Stimulated activated CD4-positive, alpha-beta T cell treated with anti-CD3 and anti-CD28 coated beads, Interleukin-15, amount 100 ng/mL, for 24 hours (primary cell): ENCODE measurements at places on chromosomes 1 and 21.

DNA sequence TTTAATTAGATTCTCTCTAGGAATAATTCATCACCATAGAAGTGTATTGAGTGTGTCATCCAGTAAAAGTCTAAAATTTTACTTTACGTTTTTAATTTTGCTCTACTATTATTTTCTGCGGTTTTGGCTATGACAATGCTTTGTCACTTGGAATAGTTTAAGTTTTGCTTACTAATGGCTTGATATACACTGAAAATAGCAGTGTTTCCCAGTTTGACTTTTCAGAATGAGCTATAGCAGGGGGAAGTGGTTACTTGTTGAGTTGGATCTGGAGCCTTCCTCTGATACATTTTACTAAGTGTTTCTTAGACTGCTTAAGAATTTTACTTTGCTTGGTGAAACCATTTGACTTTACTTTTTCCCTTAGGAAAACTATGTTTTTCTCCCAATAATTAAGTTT is 5.0 kb downstream of the DNAJC16 start:
- DNase-seq = no peak

DNA sequence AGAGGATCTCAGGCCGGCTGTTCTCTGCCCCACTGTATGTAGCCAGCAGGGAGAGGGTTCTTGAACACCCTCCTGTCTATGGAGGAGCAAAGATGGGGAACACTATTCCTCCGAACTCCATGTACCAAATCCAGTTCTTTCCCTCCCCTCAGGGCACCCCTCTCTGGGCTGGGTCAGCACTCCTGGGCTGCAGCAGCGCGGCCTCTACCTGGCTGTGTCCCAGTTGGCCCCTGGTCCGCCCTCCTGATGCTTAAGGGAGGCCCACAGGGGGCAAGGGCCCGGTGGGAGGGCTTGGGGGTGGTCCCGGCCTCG is 471 bp upstream of the ADPRS start:
- DNase-seq = no peak

GRCh38 chr1:54271341-54271740 is 71.4 kb downstream of the MRPL37 start:
- no peak for DNase-seq

GRCh38 chr1:231973830-231974229 is 347.2 kb downstream of the DISC1 start:
- DNase-seq = no peak

DNA sequence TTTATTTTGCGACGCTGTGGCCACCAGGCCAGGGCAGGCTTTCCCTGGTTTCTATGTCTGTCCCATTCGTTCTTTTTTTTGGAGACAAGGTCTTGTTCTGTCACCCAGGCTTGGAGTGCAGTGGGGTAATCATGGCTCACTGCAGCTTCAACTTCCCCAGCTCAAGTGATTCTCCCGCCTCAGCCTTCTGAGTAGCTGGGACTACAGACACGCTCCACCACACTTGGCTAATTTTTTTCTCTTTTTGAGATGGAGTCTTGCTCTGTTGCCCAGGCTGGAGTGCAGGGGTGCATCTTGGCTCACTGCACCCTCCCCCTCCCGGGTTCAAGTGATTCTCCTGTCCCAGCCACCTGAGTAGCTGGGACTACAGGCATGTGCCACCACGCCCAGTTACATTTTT is 43.4 kb upstream of the WNT4 start:
- DNase-seq = no peak

DNA sequence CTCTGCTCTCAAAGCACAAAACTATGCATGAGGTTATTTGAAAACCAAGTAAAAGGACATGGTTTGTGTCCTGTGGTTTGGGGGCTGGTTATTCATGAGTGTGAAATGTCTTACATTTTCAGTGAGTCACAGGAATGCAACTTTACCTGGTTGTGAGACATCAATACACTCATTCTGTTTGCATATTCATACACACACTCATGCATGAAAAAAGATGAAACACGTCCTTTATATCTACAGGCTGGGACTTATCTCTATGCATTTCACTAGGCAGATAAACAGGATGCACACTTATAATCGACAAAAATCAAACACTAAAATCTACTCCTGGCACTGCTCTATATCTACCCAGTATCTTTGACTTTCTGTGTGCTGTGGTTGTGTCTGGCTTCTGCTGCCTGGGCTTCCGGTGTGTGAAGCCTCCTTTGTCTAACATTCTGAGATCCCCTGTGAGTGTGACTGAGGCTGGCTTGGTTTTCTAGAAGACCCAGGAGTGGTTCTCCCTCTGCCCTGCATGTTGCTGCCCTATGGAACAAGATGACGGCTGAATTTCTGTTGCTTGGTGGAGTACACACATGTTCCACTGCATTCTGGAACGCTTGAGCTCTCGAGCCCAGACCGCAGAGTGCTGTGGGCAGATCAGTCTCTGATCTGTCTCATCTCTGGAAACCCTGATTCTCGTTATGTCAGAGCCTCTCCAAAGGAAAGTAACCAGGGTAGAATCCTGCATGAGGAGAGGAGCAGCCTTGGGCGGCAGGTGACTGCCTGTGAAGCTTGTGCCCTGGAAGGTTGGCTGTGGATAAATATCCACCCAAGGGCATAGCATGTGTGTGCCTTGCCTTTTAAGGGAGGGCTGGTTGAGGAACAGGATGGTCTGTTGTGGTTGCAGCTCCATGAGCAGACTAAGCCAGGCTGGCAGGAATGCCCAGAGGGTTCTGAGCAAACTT is 19.7 kb upstream of the FASLG start:
- peak; percentile 88 for DNase-seq

DNA sequence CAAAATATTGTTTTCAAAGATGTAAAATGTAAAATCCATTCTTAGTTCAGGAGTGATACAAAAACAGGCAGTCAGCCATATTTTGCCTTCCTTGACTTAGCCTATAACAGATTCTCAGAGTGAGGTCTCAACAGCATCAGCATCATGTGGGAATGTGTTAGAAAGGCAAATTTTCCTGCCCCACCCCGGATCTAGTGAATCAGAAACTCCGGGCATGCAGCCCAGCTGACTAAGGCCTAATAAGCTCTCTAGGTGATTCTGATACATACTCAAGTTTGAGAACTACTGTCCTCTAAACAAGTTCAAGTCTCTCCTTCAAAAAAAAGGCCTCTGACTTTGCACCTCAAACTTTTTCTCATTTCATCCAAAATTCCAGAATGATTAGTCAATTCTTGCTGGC is 46.9 kb upstream of the PRRC2C start:
- DNase-seq = no peak

DNA sequence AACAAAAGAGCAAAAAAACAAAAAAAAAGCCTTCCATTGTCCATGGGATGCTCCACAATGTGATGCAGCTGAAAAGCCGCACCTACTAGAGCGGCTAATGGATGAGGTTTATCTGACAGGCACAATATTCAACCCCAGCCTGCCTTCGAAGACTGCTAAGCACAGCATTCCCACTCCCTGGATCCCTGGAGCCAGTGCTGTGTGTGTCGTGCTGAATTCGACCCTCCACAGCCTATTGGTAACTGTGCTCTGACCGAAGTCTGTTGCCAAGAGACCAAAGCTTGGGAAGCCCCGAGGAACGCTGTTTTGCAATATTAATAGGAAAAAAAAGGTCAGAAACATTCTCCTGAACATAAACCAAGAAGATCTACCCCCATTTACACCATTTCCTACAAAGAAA is 57.2 kb upstream of the PUM1 start:
- no peak for DNase-seq

- no peak for DNase-seq
Observed at GRCh38 chr1:151175041-151175741, 590 bp downstream of the TMOD4 start.

DNA sequence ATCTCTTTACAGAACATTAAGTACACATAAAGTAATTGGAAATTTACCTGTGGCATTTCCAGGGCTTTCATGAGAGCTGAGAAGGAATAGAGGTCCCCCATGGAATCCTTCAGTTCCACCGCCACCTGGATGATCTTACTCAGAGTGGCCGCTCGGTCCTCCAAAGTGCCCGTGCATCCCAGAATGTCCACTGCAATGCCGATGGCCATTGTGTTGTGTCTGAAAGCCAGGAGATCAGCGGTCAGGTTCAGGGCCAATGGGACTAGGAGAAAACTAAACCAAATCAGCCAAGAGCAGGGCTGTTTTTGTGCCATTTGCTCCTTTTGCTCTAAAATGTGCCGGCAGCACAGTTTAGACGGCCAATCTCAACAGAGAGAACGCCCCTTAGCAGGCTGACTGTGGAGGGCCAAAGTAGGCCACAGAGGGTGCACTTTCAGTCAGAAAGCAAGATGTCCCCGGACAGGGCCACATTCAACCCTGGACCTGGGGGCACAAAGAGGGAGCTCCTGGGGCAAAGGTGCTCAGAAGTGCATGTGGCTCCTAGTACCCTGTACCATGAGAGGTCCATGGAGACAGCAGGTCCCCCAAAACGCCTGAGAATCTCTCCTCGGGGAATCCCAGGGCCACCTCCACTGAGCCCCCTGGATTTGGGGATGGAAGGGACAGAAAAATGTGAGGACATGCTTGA is 109.9 kb downstream of the BCAR3 start:
- DNase-seq = no peak

DNA sequence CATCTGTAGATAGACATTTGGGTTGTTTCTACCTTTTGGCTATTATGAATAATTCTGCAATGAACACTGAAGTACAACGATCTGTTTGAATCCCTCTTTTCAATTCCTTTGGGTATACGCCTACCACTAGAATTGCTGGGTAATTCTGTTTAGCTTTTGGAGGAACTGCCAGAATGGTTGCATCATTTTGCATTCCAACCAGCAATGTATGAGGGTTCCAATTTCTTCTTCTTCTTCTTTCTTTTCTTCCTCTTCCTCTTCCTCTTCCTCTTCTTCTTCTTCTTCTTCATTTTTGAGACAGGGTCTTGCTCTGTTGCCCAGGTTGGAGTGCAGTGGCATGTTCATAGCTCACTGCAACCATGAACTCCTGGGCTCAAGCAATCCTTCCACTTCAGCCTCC is 13.8 kb upstream of the THEM5 start:
- DNase-seq = no peak

GRCh38 chr1:116910379-116911187 is 867 bp downstream of the PTGFRN start:
- DNase-seq = peak; percentile 63

DNA sequence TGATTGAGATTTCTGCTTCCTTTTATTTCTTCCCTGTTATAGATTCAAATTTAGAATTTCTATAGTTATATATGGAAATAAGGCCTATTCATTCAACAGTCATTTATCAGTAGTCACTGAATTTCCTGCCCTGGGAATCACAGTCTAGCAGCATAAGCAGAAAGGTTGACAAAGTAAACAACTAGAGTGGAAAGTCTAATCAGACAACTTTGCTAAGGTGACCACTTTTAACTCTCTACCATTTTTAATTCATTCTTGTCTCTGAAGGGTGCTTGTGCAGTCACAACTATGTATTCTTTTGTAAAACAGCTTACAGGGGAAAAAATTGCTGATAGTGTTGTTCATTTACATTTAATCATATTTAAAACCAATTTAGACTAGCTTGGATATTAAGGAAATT is 66.1 kb upstream of the PLA2G4A start:
- DNase-seq = no peak

DNA sequence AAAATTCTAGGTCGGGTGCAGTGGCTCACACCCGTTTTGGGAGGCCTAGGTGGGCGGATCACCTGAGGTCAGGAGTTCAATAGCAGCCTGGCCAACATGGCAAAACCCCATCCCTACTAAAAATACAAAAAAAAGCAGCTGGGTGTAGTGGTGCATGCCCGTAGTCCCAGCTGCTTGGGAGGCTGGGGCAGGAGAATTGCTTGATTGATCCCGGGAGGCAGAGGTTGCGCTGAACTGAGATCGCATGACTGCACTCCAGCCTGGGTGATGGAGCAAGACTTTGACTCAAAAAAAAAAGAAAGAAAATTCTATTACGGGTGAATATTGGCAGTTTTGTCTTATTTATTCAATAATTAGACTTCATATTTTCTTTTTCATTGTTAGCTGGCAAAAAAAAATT is 62.1 kb downstream of the SNX7 start:
- DNase-seq = no peak

GRCh38 chr1:72357411-72357810 is 75.1 kb upstream of the NEGR1 start:
- DNase-seq = no peak

DNA sequence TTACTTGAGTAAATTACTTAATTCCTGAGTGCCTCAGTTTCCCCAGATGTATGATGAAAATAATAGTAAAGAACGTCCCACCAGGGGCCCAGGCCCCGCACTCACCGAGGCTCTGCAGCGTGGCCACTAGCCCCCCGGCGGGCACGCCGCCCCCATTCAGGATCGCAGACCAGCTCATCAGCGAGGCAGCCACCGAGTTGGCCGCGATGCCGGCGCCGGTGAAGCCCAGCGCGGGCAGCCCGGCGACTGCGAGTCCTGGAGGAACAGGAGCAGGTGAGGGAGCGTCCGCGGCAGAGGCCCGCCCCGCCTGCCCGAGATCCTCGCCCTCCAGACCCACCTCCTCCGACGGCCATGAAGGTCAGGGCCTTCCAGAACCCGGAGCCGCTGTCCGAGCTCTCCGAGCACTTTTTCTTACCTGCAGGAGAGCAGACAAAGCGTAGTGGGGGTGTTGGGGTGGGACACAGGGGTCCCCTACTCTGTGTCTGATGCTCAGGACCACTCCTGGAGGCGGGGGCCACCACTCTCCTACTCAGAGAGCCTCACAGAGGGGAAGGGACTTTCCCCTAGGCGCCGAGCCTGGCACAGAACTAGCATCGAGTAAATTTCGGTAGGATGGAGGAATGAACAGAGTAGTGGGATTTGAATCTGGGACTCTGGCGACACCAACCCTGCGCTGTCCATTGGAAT is 3.7 kb downstream of the IFI6 start:
- no peak for DNase-seq

DNA sequence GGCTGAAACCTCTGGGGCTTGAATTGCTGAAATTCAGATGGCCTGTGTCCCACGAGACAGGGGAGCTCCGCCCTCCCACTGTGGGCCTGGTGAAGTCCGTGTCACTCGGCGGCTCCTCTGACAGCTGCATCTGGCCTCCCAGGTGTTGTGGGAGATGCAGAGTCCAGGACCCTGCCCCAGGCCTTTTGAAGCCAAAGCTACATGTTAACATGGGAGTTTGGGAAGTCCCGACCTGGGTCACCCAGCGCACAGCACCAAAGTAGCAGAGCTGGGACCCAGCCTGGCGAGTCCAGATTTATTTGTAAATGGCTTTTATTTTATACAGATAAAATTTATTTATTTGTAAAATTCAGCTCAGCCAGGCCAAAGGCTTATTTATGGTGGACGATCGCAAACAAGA is 28.9 kb downstream of the SLC37A1 start:
- DNase-seq = no peak

DNA sequence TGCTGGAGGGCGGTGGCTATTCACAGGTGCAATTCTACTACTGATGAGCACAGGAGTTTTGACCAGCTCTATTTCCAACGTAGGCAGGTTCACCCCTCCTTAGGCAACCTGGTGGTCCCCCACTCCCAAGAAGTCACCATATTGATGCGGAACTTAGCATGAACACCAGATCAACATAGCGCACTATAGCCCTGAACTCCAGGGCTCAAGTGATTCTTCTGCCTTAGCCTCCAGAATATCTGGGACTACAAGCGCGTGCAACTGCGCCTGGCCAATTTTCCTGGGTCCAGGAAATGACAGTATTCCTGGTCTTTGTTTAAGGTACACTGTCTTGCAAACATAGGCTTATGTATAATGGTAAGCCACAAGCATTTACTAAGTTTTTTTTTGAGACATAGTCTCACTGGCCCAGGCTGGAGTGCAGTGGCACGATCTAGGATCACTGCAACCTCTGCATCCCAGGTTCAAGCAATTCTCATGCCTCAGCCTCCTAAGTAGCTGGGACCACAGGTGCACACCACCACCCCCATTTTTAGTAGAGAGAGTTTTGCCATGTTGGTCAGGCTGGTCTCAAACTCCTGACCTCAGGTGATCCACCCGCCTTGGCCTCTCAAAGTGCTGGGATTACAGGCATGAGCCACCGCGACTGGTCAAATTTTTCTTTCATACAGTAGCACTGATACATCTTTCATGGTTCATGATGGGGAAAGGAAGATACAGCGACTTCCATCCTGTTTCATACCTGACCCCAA is 12.6 kb downstream of the MCL1 start:
- DNase-seq = no peak
